ENCODE measurements at places on chromosomes 4 and X.

- DNase-seq, result no peak
Observed at GRCh38 chrX:150058728-150059127, 120.4 kb upstream of the EOLA2 start.

DNA sequence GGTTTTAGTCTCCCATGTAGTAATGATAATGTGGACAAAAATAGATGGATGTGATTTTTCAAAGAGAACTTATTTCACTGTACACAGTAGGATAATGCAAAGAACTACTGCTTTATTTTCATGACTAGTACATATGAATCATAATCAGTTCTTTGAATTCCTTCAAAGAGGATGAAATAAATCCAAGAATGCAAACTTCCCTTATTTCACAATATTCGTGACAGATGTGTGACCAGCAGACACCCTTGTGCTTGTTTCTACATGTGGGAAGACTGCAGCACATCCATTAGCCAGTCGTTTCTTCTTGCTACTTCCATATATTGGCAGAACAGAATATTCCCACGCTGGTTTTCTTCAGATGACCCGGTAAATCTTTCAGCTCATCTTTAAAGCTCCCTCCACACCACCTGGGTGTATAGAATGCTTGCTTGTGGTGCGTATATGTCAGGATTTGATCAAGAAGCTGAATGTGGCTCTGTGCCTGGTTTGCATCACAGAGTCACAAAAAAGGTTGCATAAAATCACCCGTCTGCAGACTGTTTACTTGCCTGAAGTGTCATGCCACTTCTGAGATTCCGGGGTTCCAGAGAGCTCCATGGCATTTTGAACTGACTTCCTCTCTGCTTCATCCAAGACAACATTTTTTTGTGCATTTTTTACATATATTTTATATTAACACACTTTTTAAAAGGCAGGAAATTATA is 47.7 kb upstream of the FAT4 start:
- DNase-seq, result no peak

GRCh38 chr4:140710908-140711622 is 45.1 kb downstream of the TBC1D9 start:
- DNase-seq, result no peak

DNA sequence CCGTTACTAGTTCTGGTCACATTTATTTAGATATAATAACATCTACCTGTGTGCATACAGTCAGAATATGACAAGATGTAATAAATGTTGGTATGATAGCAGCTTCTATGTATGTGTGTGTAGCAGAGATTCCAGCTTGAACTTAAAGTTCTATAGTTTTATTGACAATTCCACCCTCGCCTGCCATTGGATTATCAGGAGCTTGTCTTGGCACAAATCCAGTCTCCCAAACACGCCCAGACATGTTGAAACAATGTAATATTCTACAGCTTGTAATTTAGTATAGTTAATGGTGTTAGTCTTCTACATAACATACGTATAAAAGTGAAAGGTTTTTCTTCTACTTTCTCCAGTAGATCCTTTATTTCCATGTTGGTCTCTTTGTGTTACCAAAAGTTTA is 44.4 kb downstream of the BBS12 start:
- no peak for DNase-seq

- no peak for DNase-seq
Observed at GRCh38 chr4:115110191-115111181, 2.9 kb downstream of the NDST4 start.

GRCh38 chrX:51334276-51334675 is 1.7 kb downstream of the NUDT10 start:
- DNase-seq, result no peak

Data from activated CD4-positive, alpha-beta memory T cell treated with anti-CD3 and anti-CD28 coated beads for 36 hours (primary cell).